ENCODE measurements at places on chromosomes 16 and 17.

DNA sequence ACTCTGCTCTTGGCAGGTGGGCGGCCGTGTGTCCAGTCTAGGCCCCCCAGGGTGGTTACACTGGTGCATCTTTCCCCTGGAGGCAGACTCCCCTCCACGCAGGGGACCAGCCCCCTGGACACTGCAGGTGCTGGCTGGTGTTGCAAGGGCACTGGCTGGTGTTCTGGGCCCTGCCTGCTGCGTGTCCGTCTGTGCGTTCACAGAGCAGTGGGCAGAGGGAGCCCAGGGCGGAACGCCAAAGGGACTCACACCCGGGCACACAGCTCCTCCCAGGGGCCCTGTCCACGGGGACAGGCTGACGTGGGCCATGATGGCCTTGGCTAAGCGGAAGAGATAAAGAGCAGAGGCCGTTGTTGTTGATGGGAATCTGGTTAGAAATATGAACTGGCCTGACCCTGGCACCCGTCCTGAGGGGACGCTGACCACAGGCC lies 27.3 kb downstream of the ACSF3 start:
- DNase-seq: no peak

DNA sequence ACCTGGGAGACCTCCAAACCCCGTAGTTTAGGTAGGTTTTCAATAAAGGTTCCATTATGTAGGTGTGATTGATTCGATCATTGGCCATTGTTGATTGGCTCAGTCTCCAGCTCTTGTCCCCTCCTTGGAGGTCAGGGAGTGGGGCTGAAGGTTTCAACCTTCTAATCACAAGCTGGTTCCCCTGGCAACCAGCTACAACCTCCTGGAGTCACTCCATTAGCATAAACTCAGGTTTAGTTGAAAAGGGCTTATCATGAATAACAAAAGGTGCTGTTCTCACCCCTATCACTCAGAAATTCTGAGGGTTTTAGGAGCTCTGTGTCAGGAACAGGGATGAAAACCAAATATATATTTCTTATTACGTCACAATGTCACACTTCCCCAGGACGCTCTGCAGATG lies 28.5 kb downstream of the TMEM132E start:
- no peak for DNase-seq

- DNase-seq: no peak
These were observed 54.8 kb downstream of the SDK2 start for GRCh38 chr17:73589363-73589980.

GRCh38 chr17:28379814-28380801 lies 8.6 kb downstream of the SARM1 start:
- no peak for DNase-seq

DNA sequence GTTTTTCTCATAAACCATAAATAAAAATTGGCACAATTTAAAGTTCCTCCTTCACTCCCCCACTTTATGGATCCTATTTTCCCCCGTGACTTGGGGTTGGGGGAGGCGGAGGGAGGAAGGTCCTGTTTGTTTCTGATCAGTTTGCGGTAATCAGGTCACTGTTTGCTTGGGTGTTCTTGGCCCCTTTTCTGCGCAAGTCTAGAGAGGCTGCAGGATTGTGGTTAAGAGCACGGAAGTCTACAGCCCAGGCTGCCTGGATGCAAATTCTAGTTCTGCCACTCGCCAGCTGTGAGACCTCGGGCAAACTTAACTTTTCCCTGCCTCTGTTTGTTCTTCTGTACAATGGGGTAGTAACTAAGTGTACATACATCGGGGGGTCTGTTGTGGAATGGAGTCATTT lies 12.1 kb downstream of the ATP2C2 start:
- no peak for DNase-seq

- no peak for DNase-seq
These were observed 80.1 kb downstream of the PMP22 start for GRCh38 chr17:15184872-15185624.

- DNase-seq: peak; percentile 58
These were observed 27.8 kb downstream of the CASKIN2 start for GRCh38 chr17:75487351-75488070.

- DNase-seq: no peak
These were observed 69.5 kb downstream of the HLF start for GRCh38 chr17:55334285-55334684.

DNA sequence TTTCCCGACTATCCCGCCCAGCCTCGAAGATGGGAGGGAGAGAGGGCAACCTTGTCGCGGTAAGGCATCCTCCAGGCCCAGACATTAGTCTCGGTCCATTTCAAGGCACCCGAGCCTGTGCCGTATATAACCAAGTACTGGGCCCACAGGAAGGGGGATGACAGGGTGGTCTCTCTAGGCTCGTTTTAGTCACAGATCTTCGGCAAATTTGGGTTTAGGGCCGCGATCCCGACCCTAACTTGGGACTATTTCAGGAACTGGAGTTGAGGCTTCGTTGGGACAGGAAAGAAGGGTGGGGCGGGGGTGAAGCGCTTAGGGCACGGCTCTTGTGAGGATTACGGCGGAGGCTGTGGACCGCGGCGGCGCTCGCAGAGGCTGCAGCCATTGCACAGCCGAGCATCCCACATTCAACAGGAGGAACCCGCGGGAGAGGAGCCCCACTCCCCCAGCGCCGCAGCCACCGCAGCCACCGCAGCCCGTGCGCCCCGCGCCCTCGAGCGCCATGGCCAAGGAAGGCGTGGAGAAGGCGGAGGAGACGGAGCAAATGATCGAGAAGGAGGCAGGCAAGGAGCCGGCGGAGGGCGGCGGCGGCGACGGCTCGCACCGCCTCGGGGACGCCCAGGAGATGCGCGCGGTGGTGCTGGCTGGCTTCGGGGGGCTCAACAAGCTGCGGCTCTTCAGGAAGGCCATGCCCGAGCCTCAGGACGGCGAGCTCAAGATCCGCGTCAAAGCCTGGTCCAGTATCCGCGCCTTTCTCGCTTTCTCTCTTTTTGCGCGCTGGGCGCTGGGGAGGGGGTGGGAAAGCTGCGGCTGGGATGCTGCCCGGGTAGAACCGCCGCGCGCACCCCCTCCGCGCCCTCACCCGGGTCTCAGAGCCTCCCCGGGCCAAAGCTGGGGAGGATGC lies at the start of gene VAT1L:
Gene VAT1L (plus strand): TSS at position 384 of the 904 bp plus-strand sequence. CDS start 119 bp downstream, at position 503.
- peak; percentile 30 for DNase-seq

GRCh38 chr17:73882590-73882989 lies 238.3 kb upstream of the SDK2 start:
- DNase-seq: no peak

DNA sequence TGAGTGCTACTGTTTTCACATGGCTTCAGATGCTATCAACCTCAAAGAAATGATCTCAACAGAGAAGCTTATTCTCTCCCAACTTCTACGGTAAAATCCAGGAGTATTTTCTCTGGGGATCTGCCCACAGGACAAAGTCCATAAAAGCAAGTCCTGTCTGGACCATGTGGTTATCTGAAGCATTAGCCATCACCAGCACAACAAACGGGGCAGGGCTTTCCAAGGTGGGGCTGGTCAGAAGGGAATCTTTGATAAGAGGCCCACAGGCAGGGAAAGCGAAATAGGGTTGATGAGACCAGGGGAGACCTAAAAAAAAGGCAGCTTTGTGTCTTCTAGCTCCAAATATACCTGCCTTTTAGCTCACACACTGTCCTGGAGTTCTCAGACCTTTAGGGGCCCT lies 38.7 kb upstream of the CACNG3 start:
- DNase-seq: no peak

- DNase-seq: no peak
These were observed 42.6 kb upstream of the ATF7IP2 start for GRCh38 chr16:10343124-10343760.

DNA sequence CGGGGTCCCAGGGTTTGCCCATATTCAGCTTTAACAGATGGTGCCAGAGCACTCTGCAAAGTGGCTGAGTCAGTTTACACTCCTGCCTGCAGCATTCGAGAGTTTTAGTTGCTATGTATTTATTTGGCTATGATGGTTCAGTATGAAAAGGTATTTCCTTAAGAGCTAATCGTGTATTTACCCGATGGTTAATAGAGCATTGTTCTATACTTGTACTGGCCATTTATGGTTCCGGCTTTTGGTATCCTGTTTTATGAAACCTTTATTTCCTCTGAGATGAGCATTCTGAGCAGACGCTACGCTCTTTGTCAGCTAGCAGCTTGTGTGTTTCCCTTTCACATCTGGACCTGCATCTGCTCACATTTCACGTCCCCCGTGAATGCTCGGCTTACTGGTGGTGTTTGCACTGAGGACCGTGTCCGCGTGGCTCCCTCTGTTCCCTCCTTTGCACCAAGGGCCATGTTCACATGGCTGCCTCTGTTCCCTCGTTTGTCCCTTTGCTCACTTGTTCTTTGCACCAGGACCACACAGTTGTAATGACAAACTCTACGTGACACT lies 149.1 kb upstream of the CHMP6 start:
- DNase-seq: no peak

DNA sequence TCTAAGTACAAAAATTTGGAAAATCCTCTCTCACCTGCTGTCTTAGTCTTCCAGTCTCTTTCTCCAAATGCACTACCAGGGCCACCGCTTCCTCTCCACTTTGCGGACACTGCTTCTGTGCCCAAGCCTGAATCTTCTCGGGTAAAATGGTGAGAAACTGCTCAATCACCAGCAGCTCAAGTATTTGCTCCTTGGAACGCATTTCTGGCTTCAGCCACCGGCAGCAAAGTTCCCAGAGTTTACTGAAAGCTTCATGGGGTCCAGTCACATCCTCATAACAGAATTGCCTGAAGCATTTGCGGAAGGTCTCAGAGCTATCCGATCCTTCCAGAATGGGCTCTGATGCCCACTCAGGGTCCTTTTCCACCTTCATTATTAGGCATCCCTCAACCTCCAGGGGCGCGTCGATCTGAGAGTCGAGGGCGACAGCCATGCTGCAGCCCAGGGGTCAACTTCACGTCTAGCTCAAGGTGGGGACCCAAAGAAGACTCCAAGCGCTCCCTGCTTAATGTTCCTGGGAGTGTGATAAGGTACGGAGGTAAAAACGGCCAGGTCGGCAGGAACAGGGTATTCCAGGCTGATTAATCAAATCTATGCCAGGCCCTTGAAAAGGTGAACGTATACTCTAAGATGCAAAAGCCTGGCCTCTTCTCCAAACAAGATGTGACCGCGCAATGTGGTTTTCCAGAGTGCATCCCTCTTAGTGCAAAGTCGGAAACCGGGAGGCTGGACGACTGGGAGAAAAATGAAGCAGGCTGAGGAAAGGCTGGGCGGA lies 763 bp downstream of the ZKSCAN2 start:
- DNase-seq: peak; percentile 31

GRCh38 chr17:77320485-77321256 lies 179.9 kb downstream of the SEC14L1 start:
- DNase-seq: no peak

DNA sequence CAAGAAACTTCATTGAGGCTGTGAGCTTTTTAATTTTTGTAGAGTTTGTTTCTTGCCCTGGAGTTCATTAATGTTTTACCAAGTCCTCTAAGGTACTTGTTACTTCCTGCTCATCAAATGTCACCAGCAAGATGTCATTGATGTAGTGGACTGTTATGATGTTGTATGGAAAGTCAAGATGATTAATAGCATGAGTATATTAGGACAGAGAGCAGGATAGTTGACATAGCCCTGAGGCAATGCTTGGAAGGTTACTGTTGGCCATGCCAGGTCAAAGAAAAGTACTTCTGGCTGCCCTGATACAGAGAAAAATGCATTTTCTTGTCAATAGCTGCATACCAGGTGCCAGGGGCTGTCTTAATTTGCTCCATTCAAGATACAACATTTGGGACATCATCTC lies 6.7 kb downstream of the KRTAP1-5 start:
- DNase-seq: no peak

- DNase-seq: no peak
These were observed 38.1 kb downstream of the TEKT3 start for GRCh38 chr17:15303268-15303667.

GRCh38 chr16:19029980-19030379 lies 37.4 kb upstream of the COQ7 start:
- no peak for DNase-seq

GRCh38 chr17:45235416-45236281 lies 14.0 kb downstream of the FMNL1 start:
- peak; percentile 88 for DNase-seq

GRCh38 chr17:3534881-3535252 lies 22.7 kb downstream of the TRPV3 start:
- DNase-seq: peak; percentile 35

All from stimulated activated CD4-positive, alpha-beta T cell treated with anti-CD3 and anti-CD28 coated beads, Interleukin-15, amount 100 ng/mL, for 24 hours (primary cell).